Lung (tissue), 17 donors: ENCODE measurements at places on chromosomes 2 and 18. TPM values are rescaled to one million over a fixed set of nuclear protein-coding genes. Genes with fewer than 3 reads are reported as not detected.

GRCh38 chr2:119264781-119265692, 41.4 kb downstream of the STEAP3 start:
- H3K36me3 ChIP-seq, result no peaks in the 10 kb centered on the region
- no peak overlapping the region for H3K4me3 ChIP-seq
- H3K27me3 ChIP-seq, result no peaks in the 10 kb centered on the region

DNA sequence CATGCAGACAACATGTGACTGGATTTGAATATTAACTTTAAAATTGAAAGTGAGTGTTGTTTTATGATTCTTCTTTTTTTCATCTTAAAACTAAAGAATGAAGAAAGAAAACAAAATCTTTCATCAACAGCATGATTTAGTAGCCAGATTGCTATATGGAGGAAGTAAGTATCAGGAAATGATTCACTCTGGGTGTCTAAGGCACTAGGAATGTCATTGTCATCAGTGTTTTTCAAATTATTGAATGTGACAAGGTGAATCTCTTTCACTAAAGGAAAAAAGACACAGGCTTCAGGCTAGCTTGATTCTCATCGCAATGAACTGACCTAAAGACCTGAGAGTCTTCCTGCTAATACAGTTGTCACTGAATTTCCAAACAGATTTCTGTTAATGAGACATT, 430.1 kb downstream of the FBXO15 start:
- H3K27me3 ChIP-seq, result no peaks in the 10 kb centered on the region
- no peak overlapping the region for H3K4me3 ChIP-seq
- DNase-seq, result no peak
- peaks cover 20% of the 10 kb centered on the region for H3K4me1 ChIP-seq

DNA sequence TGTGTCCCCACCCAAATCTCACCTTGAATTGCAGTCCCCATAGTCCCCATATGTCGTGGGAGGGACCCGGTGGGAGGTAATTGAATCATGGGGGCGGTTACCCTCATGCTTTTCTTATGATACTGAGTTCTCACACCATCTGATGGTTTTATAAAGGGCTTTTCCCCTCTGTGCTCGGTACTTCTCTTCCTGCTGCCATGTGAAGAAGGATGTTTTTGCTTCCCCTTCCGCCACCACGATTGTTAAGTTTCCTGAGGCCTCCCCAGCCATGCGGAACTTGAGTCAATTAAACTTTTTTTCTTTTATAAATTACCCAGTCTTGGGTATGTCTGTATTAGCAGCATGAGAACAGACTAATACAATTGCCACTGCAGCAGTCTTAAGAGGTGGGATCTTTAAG, 134.9 kb downstream of the LTBP1 start:
- DNase-seq, result no peak
- H3K27ac ChIP-seq, result no peak overlapping the region
- H3K4me3 ChIP-seq, result no peak overlapping the region
- H3K36me3 ChIP-seq, result no peaks in the 10 kb centered on the region

The ADD2 gene
- total RNA-seq, result 3.0 TPM

GRCh38 chr2:229282758-229283546, 11.9 kb upstream of the PID1 start:
- no peaks in the 10 kb centered on the region for H3K36me3 ChIP-seq
- DNase-seq, result peak; percentile 35
- no peak overlapping the region for H3K4me3 ChIP-seq

The CRACDL gene
- total RNA-seq, result 11.5 TPM

The EGR4 gene
- not detected for total RNA-seq

DNA sequence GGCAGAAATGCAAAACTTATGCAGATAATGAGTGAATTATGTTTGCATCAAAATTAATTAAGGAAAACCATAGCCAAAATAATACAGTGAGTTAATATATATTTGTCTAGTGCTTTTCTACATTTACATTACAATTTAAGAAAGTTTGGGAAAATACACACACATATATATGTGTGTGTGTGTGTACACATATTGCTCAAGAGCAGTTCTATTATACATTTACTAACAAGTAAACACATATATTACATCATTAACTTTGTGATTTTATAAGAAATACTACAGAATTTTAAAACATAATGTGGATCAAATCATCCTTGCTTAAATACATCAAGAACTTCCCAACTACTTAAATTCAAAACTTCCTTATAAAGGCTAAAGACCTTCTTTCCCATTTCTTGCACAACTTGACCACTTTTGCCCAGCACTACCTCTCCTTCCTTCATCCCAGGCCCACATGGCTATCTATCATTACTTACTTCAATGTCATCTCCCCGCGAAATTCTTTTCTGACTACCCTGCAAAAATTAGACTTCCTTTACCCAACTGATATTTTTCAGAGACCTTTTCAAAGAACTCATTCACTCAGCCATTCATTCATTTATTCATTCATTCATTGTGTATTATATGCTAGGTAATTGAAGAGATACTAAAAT, 68.4 kb downstream of the COL5A2 start:
- H3K27me3 ChIP-seq, result no peaks in the 10 kb centered on the region
- H3K27ac ChIP-seq, result no peak overlapping the region
- no peak overlapping the region for H3K4me3 ChIP-seq
- no peak for DNase-seq

GRCh38 chr2:127695491-127696472, 5.5 kb upstream of the SFT2D3 start:
- peaks cover 4% of the 10 kb centered on the region for H3K4me1 ChIP-seq
- H3K4me3 ChIP-seq, result peak overlapping the region; percentile 4
- peak; percentile 56 for DNase-seq
- no peak overlapping the region for H3K27ac ChIP-seq
- no peaks in the 10 kb centered on the region for H3K27me3 ChIP-seq

GRCh38 chr2:54629914-54630857, 93.3 kb upstream of the EML6 start:
- peaks cover 58% of the 10 kb centered on the region for H3K36me3 ChIP-seq
- H3K4me3 ChIP-seq, result no peak overlapping the region
- H3K27ac ChIP-seq, result peak overlapping the region; percentile 72
- H3K4me1 ChIP-seq, result peaks cover 54% of the 10 kb centered on the region
- H3K27me3 ChIP-seq, result no peaks in the 10 kb centered on the region
- no peak for DNase-seq

The CCDC121 gene
- total RNA-seq, result 12.8 TPM

- H3K36me3 ChIP-seq, result no peaks in the 10 kb centered on the region
- no peak overlapping the region for H3K4me3 ChIP-seq
- no peaks in the 10 kb centered on the region for H3K27me3 ChIP-seq
- no peak overlapping the region for H3K27ac ChIP-seq
- DNase-seq, result no peak
These were observed 95.7 kb upstream of the HS6ST1 start for GRCh38 chr2:128414351-128414750.

DNA sequence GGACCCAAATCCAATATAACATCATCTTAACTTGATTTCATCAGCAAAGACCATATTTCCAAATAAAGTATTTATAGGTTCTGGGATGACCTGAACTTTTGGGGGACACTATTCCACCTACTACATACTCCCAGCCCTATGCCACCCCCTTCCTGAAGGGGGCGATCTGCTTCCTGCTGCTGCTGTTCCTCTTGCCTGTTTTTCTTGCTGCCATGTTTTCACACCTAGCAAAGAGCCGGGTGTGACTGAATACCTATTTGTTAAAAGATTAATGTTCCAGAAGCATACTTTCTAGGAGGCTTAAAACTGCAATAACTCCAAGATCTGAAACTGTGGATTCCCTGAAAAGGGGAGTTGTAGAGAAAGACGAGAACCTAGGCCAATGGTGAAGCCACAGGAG, 89.7 kb downstream of the ICOS start:
- H3K4me1 ChIP-seq, result peaks cover 12% of the 10 kb centered on the region
- H3K27me3 ChIP-seq, result no peaks in the 10 kb centered on the region
- no peaks in the 10 kb centered on the region for H3K36me3 ChIP-seq
- no peak overlapping the region for H3K27ac ChIP-seq
- DNase-seq, result no peak

DNA sequence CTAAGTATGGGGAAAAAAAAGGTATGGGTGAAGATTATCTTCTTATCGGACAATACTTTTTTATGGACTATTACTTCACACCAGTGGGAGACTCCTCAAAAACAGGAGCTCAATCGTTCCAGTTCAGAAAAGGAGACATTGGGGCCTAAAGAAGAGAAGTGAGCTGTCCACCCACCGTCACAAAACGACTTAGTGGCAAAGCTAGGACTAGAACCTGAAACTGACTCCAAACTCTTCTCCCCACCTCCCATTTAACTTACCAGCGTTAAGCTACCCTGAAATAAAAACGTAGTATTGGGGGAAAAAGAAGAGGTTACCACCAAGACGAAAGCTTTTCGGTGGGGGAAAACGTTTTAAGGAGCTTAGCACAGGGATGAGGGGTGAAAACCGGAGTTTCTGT, 503 bp downstream of the GTF3C3 start:
- peaks cover 17% of the 10 kb centered on the region for H3K36me3 ChIP-seq
- DNase-seq, result no peak
- H3K4me3 ChIP-seq, result peak overlapping the region; percentile 69
- peaks cover under 1% of the 10 kb centered on the region for H3K27me3 ChIP-seq
- peak overlapping the region; percentile 76 for H3K27ac ChIP-seq
- H3K4me1 ChIP-seq, result no peaks in the 10 kb centered on the region

DNA sequence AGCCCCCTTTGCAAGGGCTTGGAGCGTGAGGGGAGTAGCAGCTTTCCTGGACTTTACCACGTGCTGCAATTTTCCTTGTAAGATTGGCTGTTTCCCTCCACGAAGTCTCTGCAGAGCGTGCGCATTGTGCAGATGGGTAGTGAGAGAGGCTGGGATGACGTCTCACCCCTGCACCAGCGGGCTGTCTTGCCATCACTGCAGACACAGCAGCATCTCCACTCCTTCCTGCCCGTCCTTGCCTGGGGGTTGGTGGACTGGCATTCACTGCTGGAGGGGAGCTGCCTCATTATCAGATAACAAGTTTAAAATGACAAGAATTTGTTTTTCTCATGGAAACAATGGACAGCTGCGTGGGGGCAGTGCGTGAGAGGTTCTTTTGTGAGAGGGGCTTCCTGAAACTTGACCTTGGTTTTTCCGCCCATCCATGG, 45.3 kb upstream of the HS6ST1 start:
- H3K36me3 ChIP-seq, result no peaks in the 10 kb centered on the region
- DNase-seq, result peak; percentile 17
- H3K4me3 ChIP-seq, result no peak overlapping the region
- H3K4me1 ChIP-seq, result no peaks in the 10 kb centered on the region
- no peak overlapping the region for H3K27ac ChIP-seq

DNA sequence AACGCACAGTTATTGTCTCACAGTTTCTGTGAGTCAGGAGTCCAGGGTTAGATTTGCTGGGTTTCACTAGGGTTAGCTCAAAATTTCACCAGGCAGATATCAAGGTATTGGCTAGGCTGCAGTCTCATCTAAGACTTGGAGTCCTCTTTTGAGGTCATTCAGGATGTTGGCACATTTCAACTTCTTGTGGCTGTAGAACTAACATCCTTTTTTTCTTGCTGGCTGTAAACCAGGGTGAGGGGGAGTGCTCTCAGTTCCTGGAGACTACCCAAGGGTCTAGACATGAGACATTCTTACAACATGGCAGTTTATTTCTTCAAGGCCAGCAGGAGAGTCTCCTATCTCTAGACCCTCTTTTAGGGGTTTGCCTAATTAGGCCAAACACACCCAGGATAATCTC, 12.8 kb upstream of the CAVIN2 start:
- H3K36me3 ChIP-seq, result no peaks in the 10 kb centered on the region
- peaks cover 7% of the 10 kb centered on the region for H3K4me1 ChIP-seq
- no peak for DNase-seq
- H3K4me3 ChIP-seq, result no peak overlapping the region

The TLX2 gene
- not detected for total RNA-seq

GRCh38 chr2:27378096-27378808, 2.3 kb downstream of the ZNF513 start:
- H3K27me3 ChIP-seq, result no peaks in the 10 kb centered on the region
- DNase-seq, result no peak
- H3K4me1 ChIP-seq, result peaks cover 5% of the 10 kb centered on the region
- H3K4me3 ChIP-seq, result no peak overlapping the region
- peaks cover 38% of the 10 kb centered on the region for H3K36me3 ChIP-seq

- DNase-seq, result no peak
- H3K36me3 ChIP-seq, result no peaks in the 10 kb centered on the region
- no peak overlapping the region for H3K4me3 ChIP-seq
- no peaks in the 10 kb centered on the region for H3K27me3 ChIP-seq
- no peaks in the 10 kb centered on the region for H3K4me1 ChIP-seq
- no peak overlapping the region for H3K27ac ChIP-seq
These were observed 7.5 kb upstream of the NOSTRIN start for GRCh38 chr2:168794968-168795367.

The IL36RN gene
- total RNA-seq, result 0.09 TPM

- H3K36me3 ChIP-seq, result peaks cover 22% of the 10 kb centered on the region
- H3K4me3 ChIP-seq, result no peak overlapping the region
- no peak for DNase-seq
- no peak overlapping the region for H3K27ac ChIP-seq
These were observed 73.7 kb downstream of the TANK start for GRCh38 chr2:161233858-161234431.

The BMPR2 gene
- total RNA-seq, result 107 TPM

The CRYBA2 gene
- total RNA-seq, result not detected

- no peak overlapping the region for H3K4me3 ChIP-seq
- H3K27ac ChIP-seq, result no peak overlapping the region
- no peak for DNase-seq
- no peaks in the 10 kb centered on the region for H3K36me3 ChIP-seq
- no peaks in the 10 kb centered on the region for H3K27me3 ChIP-seq
These were observed 27.8 kb downstream of the VWA3B start for GRCh38 chr2:98114643-98115330.

The APCDD1 gene
- total RNA-seq, result 77.4 TPM

The AMER3 gene
- 0.74 TPM for total RNA-seq

- no peaks in the 10 kb centered on the region for H3K27me3 ChIP-seq
- H3K4me1 ChIP-seq, result no peaks in the 10 kb centered on the region
- DNase-seq, result no peak
These were observed 174.6 kb downstream of the NCK2 start for GRCh38 chr2:105919191-105919811.

DNA sequence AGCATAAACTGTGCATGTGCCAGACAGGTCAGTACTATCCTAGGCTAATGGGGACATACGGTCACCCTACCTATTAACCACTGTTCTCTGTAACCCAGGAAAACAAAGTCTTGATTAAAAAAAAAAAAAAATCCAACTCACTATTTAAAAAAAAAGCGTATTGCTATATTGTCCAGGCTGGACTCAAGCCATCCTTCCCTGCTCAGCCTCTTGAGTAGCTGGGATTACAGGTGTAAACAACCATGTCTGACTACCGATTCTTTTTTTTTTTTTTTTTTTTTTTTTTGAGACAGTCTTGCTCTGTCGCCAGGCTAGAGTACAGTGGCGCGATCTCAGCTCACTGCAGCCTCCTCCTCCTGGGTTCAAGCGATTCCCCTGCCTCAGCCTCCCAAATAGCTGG, 11.6 kb downstream of the ATAD2B start:
- H3K36me3 ChIP-seq, result no peaks in the 10 kb centered on the region
- DNase-seq, result no peak
- H3K4me3 ChIP-seq, result no peak overlapping the region
- peaks cover 7% of the 10 kb centered on the region for H3K4me1 ChIP-seq
- H3K27me3 ChIP-seq, result no peaks in the 10 kb centered on the region

The ROCK2 gene
- 45.6 TPM for total RNA-seq
